ENCODE measurements at places on chromosomes 1 and 21. TPM values are rescaled to one million over a fixed set of nuclear protein-coding genes. Genes with fewer than 3 reads are reported as not detected.
A peak's percentile ranks its signal among the peaks of the same experiment; 100 is the strongest.

- DNase-seq: no peak
These were observed 56.0 kb upstream of the DSCAM start for GRCh38 chr21:40902993-40903392.

DNA sequence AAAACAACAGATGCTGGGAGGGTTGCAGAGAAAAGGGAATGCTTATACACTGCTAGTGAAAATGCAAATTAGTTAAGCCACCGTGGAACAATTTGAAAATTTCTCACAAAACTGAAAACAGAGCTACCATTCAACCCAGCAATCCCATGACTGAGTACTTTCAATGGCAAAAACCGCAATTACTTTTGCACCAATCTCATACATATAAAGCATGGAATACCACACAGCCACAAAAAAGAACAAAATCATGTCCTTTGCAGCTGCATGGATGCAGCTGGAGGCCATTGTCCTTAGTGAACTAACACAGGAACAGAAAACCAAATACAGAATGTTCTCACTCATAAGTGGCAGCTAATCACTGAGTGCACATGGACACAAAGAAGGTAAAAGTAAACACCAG, 6.3 kb upstream of the OR2T8 start:
- DNase-seq: no peak

GRCh38 chr1:10676963-10677362, 119.5 kb downstream of the CASZ1 start:
- no peak for DNase-seq

- DNase-seq: peak; percentile 71
These were observed 485.3 kb upstream of the PTBP2 start for GRCh38 chr1:96236156-96236739.

- peak; percentile 68 for DNase-seq
These were observed 88.6 kb upstream of the PKN2 start for GRCh38 chr1:88595355-88596002.

DNA sequence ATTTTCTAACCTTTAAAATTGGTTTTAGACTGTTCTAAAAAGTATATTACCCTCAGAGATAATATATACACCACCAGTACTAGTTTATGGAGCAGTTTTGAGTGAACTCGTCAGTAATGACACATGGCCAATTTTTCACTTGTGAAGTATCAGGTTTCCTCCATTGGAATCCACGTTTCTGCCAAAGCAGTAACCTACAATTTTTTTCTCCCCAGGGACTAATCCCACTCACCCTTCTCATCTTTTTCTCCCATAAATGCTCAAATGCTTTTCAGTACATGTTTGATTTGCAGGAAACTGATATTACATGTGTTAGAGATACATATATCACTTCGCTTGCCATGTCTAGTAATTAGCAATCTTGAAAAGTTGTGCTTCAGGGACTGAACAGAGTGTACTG, 94.1 kb downstream of the COL24A1 start:
- peak; percentile 19 for DNase-seq

Gene KLHDC7A
- not detected for total RNA-seq

Gene S100A7A
- not detected for total RNA-seq

Gene TPRG1L
- 16.0 TPM for total RNA-seq

Gene S100PBP
- total RNA-seq: 20.9 TPM

Gene PLA2G2D
- not detected for total RNA-seq

Gene C4BPB
- not detected for total RNA-seq
